T-helper 17 cell (primary cell): ENCODE measurements at places on chromosomes 2 and 18. TPM values are rescaled to one million over a fixed set of nuclear protein-coding genes. Genes with fewer than 3 reads are reported as not detected.
A peak's percentile ranks its signal among the peaks of the same experiment; 100 is the strongest.

DNA sequence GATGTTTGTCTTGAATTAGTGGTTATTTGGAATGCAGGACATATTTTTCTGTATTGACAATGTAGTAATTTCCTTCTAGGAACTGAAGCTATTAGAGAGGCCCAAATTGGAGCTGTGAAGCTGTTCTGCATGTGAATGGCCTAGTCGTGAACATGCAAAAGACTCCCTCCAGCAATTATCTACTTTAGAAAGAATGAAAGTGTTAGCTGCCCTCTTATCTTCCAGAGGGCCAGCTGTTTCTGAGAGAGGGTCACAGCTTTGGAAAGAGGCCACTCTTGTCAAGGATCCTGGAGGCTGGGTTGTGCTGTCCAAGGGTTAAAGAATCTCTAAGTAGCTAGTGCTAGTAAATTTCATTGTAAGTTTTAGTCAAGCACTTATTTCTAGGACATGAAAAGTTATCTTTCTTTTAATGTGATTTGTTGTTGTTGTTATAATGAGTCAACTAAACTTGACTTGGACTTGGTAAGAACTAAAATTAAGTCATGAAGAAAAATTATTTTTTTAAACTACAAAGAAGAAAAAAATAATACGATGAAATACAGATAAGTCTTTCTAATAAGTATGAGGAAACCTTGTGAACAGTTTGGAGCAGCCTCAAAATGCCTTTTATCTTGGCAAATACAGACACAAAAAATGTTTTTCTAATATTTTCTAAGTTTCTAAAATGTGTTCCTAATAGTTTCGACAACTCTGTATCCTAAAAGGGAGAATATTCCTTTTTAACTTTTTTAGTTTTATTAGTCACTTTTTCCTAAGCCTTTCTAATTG is 36.8 kb downstream of the DPP4 start:
- no peak for DNase-seq

DNA sequence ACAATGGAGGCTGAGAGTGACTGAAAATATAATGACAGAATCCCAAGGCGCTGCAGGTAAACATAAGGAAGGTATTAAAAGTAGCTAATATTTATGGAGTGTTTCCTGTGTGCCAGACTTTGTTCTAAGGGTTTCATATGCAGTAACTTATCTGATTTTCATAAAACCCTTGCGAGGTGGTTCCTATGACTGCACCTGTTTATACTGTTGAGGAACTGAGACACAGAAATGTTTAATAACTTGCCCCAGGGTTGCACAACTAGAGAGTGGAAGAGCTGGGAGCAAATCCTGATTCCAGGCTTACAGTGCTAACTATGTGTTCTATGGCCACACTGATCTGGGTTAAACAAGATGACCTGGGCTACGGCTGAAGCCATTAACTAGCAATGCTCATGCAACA is 2.4 kb downstream of the SP110 start:
- DNase-seq: no peak

DNA sequence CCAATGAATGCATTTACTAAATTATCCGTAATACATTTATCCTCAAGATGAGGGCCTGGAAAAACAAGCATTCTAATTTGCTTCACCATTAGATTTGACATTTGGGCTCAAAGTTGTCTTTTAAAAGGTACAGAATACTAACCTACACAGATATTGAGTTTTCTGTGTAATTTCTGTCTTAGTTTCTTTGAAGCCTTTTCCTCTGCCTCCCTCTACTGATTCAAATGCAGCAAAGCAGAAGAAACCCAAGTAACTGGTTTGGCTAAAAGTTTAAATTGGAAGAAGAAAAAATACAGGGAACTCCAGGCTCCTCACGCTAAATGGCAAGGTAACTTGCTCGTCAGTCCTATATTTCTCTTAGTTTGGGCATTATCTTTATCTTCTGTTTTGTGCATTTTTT is 53.3 kb upstream of the SLC5A7 start:
- DNase-seq: no peak

GRCh38 chr18:69795791-69796190 is 151.9 kb downstream of the CD226 start:
- no peak for DNase-seq

The KLHL41 gene
- not detected for total RNA-seq

GRCh38 chr2:144443837-144444817 is 75.8 kb downstream of the ZEB2 start:
- no peak for DNase-seq

DNA sequence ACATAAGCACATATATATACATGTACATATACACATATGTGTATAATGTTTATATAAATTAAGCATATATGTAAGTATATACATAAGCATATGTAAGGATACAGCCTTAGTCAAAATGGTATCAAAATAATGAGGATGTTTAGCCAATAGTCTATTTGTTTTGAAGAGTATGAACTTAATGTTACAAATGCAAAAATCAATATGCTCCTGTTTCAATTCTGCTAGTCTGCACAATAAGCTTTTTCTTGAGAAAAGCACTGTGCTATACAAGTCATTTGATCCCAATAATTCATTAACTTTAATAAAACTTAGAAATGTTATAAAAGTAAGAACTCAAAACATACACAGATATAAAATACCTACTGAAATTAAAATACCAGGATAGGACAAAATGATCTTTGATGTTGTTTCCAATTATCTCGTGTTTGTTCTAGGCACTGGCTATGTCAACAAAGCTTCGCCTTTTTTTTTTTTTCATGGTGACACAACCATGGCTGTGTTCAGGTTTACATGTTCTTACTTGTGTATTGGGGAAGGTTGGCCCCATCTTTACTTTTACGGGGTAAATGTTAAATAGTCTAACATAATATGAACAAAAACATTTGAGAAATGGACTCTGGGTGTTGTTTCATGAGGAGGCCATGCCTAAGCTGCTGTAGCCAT is 271.1 kb upstream of the CDH19 start:
- no peak for DNase-seq

- no peak for DNase-seq
These were observed 64.3 kb downstream of the CFAP221 start for GRCh38 chr2:119608553-119608952.

GRCh38 chr2:136116151-136116812 is 1.7 kb downstream of the CXCR4 start:
- peak; percentile 61 for DNase-seq

DNA sequence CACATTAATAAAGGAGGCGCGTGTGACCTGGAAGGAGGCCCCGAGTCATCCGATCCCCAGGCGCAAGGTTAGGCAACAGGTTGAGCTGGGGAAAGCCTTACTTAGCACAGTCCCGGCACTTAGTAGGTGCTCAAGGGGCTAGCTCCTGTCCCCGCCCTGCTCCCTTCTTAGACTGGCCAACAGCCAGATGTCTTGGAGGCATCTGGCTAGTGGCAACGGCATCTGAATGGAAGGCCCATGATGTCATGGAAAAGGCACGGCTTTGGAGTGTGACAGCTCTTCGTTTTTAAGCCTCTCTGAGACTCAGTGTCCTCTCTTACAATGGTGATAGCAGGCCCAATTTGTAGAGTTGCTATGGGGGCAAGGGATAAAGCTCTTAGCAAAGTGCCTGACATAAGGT is 258.3 kb downstream of the CYRIA start:
- no peak for DNase-seq

DNA sequence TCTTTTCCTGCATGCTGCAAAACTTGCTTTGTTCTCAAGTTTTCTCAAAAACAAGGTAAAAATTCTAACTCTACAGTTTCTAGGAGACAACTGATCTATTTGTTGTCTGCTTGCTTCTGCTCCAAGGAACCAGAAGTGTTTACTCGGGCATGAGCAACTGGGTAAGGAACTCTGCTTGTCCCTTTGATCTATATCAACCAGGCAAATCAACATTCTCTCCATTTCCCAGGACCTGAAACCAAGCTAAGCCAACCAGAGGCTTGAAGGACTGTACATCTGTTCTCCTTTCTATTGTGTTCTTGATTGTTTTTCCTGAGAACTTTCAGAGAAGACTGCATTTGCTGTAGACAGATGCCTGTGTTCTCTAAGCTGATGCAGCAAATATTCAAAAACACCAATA is 335.0 kb upstream of the KCNH7 start:
- DNase-seq: no peak

The DSG4 gene
- not detected for total RNA-seq

DNA sequence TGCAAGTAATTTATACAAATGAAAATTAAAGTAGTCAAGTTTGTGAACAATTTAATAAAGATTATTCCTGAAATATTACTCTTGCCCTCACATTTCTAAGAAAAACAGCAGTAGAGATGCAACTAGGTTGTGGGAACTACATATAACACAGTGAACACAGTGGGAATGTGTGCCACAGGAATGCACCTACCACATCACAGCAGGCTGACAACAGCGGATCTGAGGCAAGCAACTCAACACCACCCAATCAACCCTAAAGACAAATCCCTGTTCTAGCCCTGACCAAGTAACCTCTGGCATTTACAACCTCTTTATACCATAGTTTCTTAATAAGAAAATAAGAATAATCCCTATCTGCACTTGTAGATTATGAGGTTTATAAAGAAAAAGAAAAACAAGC is 23.4 kb downstream of the MBOAT2 start:
- DNase-seq: no peak

DNA sequence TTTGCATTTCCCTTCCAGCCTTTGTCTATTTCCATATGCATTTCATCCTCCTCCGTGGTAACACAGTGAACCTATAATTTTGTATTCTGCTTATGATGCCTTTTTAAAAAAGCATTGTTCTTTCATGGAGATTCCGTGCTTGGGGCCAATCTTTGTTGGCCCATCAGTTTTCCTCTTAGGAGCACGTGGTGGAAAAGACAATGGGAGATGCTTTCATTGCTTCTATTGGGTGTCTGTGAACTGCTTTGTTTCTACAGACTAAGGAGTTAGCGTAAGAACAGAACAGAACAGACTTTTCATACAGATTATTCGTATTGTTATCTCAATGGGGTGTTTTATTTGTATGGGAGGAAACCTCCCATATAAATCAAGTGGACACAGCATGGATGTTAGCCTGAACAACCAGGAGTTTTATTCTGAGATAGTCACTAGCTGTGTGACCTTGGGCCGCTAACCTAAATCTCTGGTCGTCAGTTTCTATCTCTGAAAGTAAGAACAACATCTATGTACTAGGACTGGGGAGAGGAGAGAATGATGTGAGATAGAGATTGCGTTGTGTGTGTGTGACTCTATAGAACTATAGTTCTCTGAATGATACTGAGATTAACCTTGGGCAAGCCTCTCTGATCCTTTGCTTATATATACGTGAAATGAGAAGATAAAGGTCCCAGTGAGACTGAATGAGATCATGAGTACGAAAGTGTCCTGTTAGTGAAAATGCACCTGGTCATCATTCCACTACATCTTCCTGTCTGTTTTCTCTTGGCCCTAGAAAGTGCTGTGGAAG is 22.9 kb upstream of the YWHAQ start:
- DNase-seq: no peak

The ZNF396 gene
- 0.26 TPM for total RNA-seq

DNA sequence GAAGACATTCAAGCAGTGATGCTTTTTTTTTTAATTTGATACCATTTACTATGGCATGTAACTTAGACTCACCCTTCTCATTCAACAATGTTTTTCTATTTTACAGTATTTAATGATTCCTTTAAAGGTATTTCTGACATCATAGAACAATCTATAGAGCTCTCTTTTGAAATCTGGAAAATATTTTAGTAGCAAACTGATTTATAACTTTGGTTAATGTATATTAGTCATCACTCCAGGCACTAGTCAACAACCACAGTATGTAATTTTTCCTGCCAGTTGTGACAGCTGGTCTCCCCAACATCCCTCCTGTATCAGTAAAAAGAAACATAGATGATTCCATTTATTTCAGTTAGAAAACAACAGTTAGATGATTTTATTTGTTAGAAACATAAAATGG is 122.9 kb downstream of the LCLAT1 start:
- no peak for DNase-seq

DNA sequence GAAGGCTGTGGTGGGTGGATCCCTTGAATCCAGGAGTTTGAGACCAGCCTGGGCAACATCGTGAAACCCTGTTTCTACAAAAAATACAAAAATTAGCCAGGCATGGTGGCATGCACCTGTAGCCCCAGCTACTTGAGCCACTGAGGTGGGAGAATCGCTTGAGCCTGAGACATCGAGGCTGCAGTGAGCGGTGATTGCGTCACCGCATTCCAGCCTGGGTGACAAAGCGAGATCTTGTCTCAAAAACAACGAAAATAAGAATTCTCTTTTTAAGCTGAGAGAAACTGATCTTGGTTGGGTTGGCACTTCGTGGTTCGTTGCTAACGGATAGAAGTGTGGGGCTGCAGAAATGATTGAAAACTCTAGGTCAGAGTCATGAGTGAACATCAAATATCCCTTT is 109.3 kb upstream of the CNGA3 start:
- DNase-seq: no peak

The GPR45 gene
- total RNA-seq: not detected

The ACTR2 gene
- 220 TPM for total RNA-seq

GRCh38 chr2:240707043-240707756 is 15.5 kb downstream of the AQP12A start:
- no peak for DNase-seq

DNA sequence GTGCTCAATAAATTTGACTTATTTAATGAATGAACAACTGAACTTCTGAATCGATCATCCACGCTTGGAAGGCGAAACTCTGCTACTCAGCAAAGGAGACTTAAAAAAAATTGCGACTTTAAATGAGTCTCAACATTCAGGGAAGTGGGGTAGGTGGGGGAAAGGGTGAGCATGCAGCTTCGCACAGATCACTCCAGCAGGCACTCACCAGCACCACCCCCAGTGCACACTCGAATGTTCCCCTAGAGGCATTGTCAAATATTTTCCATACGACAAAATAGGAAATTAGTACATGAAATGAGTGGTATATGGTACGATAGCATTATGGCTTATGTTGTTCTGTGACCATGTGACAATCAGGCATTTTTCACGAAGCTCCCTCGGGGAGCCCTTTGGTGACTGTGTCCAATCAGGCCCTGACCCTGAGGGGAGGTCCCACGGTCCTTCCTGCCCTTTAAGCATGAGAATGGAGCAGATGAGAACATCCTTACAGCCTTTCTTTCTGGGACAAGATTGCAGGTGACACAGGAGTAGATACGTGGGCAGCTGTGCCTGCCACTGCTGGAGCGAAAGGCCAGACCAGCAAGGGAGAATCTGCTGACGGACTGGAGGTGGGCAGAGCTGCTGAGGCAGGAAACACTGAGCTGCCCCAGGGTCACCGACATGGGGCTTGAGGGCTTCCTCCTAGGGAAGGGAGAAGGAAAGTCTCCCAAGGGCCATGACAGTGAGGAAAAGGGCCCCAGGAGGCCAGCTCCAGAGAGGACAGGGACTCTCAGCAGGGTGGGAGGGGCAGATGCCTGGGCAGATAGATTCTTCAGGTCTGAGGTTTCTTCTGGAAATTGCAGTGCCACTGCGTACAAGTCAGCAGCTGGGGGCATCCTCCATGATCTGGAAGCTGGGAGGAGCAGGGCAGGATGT is 101.3 kb upstream of the ID2 start:
- no peak for DNase-seq

DNA sequence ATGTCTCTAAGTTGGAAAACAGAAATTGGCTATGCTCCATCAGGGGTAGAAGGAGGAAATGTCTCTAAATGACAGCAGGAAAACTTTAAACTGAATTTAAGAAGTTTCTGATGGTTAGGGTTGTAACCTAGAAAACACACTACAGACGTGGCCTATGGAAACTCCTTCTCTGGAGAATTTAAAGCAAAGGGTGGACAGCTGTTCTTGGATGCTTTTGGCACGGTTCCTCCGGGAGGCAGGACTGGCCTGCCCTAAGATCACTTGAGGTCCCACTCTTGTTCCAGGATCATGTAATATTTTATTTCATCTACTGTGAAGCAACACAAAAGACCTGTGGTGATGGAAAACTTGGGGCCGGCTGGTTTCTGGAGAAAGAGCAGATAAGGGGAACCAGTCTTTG is 77.0 kb downstream of the NRP2 start:
- no peak for DNase-seq

GRCh38 chr2:60891180-60891579 is 9.8 kb downstream of the REL start:
- no peak for DNase-seq
